NCI-H2107 (cell line): ENCODE measurements at places on chromosomes 6 and 20.

DNA sequence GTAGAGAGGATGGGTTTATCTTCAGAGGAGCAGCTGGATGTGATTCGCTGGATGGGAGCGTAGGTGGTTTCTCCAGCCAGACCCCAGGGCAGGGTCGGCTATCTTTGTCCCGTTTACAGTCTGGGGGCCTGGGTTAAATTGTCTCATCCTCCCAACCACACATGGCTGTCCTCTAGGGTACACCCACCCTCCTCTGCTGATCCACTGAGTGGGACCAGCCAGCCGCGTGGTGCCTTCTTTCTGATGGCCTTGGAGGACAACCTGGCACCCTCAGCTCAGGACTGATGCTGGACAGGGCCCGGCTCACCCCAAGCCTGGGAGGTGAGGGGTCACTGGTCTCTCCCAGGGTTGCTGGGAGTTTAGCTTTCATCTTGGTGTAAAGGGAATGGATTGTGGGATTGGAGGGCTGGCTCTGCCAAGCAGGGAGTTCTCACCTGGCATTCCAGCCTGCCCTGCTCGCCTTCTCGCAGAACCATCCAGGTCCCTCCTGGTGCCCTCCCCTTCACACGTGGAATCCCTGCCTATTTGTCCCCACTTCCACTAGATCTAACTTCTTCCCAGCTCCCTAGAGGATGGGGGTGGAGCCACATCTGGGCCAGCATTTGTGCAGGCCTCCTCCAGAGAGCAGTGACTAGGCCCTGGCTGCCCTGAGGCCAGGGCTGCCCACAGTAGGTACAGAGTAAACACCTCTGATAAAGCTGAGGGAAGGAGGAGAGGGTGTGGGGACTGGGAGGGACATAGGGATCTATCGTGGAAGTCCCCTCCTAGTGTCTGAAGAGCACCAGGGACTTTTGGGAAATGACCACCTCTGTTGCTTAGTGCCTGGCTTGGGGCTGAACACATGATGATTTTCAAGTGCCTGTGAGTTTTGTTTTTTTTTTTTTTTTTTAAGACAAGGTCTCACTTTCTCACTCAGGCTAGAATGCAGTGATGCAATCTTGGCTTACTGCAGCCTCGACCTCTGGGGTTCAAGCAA lies 1.6 kb downstream of the ITPR3 start:
- no peak for DNase-seq

DNA sequence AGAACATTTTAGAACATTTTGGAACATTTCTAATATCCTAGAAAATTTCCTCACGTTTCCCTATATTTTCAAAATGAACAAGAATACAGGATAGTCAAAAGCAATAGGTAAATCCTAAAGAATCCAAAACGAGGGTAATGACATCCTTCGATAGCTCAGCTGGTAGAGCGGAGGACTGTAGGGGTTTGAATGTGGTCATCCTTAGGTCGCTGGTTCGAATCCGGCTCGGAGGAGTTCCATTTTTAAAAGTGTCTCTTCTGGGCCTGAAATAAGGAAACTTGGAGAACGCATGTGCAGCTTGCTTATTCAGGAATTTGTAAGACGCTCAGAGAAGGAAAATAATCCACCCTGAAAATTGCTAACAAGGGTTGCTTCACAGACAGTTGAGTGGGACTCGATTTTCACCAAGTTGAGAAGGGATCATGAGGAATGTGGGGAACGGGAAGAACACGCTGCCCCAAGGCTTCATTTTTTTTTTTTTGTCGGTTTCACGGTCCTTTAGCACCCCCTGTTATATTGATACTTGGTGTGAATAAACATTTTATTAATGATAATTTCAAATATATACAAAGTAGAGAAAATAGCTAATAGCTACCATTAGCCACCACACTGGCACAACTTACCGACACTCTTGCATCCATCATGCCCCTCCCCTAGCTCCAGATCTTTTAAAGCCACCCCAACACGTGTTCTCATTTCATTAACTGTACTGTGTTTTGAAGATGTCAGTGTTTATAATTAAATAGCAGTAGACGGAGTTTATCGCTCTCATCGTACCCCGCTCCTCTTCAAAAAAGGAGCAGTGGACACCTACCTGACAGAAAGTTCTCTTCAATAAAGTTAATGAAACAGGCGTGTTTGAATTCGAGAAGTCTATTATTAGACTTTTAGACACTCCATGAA lies 1.8 kb upstream of the ABT1 start:
- no peak for DNase-seq

- no peak for DNase-seq
These were observed 3.2 kb downstream of the HMGA1 start for GRCh38 chr6:34239893-34240292.

- DNase-seq, result no peak
These were observed 216.2 kb downstream of the CD83 start for GRCh38 chr6:14333556-14334305.

DNA sequence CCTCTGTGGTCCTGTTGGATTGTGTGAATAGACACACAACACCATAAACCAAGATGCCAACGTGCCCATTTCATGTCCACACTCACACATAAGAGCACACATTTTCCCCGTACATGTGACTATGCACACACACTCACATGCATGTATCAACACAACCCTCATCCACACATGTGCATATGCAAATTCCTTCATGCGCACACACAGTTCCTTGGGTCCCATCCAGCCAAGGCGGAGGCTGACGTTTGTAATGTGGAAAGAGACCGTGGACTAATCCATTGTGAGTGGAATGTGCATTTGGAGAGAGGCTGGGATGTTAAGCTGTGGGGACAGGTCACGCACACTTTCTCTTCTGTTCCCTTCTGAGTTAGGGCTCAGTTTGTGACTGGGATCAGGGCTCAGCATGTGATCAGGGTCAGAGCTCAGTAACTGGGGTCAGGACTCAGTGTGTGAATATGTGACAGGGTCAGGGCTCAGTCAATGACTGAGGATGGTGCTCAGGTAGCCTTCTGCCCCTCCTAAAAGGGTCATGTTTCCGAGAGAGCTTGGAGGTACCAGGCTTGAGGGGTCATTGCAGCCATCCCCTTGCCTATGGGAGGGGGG lies 628 bp upstream of the BPIFB2 start:
- DNase-seq, result no peak

DNA sequence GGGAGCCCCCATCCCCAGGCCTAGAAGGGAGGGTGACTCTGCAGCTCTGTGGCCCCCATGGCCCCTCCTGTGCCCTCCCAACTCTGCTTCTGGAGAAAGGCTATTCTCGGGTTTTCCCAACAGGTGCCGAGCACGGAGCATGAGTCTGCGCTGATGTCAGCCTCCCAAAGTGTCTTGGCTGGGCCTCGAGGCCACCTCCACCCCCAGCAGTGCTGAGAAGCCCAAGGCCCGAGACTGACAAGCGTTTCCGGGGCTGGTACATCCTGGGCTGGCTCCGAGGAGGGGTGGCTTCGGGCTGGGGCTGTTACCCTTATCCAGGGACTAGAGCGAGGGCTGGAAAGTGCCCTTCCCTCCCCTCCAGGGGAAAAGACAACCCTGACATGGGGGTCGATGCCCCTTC lies 60.2 kb upstream of the GATA5 start:
- DNase-seq, result no peak

GRCh38 chr6:68653074-68653705 lies 18.1 kb downstream of the ADGRB3 start:
- DNase-seq, result no peak

DNA sequence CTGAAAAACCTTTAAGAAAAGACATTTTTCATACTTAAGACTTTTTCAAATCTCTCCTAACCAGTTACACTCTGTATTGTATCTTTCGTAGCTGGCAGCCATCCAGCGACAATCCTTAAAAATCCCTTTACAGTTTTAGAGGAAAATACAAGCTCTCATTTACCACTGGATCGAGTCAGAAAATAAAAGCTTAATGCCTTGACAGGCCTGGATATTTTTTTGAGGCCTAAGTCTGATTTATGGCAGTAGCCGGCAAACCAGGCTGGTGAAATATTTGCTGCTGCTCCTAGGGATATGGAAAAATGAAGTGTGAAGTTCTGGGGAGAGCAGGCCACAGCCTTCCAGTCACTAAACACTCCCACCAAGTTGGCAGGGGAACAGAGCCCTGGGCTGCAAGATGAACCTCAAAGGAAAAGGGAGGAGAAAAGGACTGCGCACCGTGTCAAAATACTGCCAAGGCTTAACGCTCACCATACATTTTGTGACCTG lies 213.0 kb upstream of the SUPT3H start:
- DNase-seq, result no peak

GRCh38 chr6:111737065-111737521 lies 131.4 kb upstream of the TRAF3IP2 start:
- no peak for DNase-seq
